ENCODE measurements at places on chromosomes 11 and 22. TPM values are rescaled to one million over a fixed set of nuclear protein-coding genes. Genes with fewer than 3 reads are reported as not detected.

- H3K27ac ChIP-seq: peak overlapping the region; percentile 10
- no peak overlapping the region for H3K4me3 ChIP-seq
- DNase-seq: peak; percentile 71
- H3K36me3 ChIP-seq: peaks cover 5% of the 10 kb centered on the region
Observed at GRCh38 chr11:9771071-9771511, 107.2 kb downstream of the SWAP70 start.

DNA sequence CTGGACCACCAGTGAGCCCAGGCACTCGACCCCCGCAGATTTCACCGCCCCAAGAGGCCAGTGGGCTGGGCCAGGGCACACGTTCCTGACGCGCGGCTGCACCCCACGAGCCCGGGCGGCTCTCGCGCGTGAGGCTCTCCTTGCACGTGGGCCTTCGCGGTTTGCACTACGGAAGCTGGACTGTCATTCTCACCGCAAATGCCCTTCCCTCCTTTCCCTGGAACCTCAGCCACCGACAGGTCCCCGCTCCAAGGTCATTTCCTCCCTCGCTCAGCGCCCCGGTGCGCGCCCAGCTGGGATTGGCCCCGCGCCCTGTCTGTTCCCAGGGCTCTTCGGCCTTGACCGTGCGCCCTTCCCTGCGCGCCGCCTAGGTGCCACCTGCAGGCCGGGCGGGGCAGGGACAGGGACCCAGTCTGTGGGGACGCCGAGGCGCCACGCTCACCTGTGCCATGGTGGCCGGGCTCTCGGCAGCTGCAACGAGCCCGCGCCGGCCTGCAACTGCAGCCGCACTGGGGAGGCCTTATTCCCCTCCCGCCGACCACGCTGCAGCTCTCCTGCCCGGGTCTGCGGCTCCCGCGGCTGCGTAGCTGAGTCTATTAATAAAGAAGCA lies 2.1 kb upstream of the CPT1A start:
- DNase-seq: peak; percentile 51
- H3K4me3 ChIP-seq: peak overlapping the region; percentile 27
- H3K27me3 ChIP-seq: peaks cover 38% of the 10 kb centered on the region
- no peaks in the 10 kb centered on the region for H3K36me3 ChIP-seq
- H3K4me1 ChIP-seq: peaks cover 56% of the 10 kb centered on the region

GRCh38 chr11:74937696-74938475 lies 11.0 kb downstream of the XRRA1 start:
- H3K27ac ChIP-seq: no peak overlapping the region
- no peak for DNase-seq
- H3K4me1 ChIP-seq: no peaks in the 10 kb centered on the region

Gene PLEKHA7
- 2.6 TPM for total RNA-seq

Gene FOSL1
- total RNA-seq: not detected

Gene KDM4E
- not detected for total RNA-seq

Measured in muscle of leg (tissue), 16 donors.